ENCODE measurements at places on chromosomes 2 and 18.
A peak's percentile ranks its signal among the peaks of the same experiment; 100 is the strongest.

DNA sequence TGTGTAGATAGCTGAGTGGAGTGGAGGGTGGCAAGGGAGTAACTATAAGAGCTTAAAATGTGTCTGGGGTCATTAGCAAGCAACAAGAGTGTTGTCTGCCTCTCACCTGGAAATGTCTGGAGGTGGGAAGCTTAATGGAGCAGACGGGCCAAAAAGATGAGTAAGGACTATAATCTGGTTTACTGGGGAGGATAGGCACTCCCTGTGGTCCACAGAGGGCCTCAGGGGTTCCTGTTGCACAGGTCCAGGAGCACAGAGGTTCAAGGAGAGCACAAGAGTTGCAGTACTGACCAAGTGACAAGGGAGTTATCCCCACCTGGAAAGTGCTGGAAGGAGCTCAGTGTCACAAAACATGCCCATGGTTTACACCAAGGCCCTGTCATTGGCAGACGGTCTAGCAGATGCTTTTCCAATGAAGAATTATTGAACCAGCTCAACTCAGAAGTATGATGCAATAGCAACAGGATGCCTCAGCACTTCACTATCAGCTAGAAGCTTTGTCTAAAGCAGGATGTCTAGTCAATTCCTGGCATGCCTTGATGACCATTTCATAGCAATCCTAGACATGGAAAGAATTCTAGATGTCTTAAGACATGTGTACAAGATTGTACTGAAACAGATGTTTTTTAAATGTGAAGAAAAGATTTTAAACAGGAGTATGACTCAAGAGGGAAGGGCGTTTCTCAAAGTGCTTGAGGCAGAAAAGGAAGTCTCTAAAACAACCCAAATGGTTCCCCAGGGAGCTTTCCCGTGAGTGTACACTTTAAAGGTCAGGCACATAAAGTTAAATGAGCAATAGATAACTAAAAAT, 62.9 kb upstream of the SERPINE2 start:
- peak; percentile 3 for DNase-seq

GRCh38 chr2:118850901-118851415, 3.5 kb upstream of the EN1 start:
- DNase-seq, result no peak

DNA sequence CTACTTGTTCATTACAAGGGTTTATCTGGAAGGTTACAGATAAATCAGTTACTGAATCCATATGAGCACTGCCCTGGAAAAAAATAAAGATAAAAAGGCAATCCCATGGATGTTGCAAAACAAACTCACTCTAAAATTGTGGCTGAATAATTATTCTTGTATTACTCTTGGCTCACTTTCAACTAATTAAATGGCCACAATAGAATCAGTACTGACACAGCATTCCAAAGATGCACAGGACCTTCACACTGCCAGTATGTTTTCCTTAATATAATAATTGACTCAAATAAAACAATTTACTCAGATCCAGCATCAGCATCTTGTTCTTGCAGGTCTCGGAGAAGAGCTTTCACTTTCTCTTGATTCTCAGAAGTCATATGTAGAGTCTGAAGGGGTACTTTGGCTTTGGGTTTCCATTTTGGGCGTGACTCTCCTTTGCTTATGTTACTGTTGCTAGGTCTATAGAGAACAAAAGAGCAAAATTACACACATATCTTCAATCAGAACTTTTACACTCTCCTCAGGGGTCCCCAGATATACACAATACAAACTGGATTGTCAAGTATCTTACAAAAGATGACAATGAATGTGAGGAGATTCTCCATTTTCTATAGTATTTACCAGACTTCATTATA, 12.6 kb downstream of the DHX57 start:
- peak; percentile 59 for DNase-seq

- no peak for DNase-seq
Measured at GRCh38 chr2:226073496-226074160, 674.1 kb downstream of the NYAP2 start.

DNA sequence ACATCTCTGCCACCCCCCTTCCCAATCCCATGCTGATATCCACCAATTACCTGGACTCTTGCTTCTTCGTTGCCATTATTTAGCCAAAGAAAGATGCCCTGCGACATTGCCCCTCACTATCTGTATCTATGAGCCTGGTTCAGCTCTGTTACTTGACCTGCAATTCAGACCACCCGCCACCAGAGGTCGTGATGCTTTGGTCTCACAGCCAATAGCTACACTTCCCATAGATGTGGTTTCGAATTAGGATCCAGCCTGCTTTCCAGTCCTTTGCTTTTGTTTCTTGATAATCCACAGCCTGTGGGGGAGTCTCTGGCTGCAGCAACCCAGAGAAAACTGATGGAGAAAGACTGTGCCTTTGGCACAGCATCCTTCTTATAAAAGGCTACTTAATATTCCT, 239.4 kb downstream of the KLHL29 start:
- peak; percentile 44 for DNase-seq

DNA sequence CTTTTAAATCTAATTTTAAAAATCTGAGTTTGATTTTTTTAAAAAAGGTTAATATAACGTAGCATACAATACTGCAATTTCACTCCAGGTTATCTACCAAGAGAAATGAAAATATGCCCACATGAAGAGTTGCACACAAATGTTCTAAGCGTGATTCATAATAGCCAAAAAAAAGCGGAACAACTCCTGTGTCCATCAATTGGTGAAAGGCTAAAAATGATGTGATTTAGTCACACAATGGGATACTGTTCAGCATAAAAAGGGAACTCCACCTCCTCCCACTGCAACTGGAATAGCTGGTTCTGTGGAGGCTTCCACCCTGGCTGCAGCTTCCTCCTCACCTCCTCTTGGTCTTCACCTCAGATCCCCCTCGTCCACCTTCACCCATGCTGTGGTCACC, 132.8 kb downstream of the PIK3C3 start:
- no peak for DNase-seq

GRCh38 chr2:37389989-37390765, 45.7 kb downstream of the QPCT start:
- DNase-seq, result peak; percentile 91

DNA sequence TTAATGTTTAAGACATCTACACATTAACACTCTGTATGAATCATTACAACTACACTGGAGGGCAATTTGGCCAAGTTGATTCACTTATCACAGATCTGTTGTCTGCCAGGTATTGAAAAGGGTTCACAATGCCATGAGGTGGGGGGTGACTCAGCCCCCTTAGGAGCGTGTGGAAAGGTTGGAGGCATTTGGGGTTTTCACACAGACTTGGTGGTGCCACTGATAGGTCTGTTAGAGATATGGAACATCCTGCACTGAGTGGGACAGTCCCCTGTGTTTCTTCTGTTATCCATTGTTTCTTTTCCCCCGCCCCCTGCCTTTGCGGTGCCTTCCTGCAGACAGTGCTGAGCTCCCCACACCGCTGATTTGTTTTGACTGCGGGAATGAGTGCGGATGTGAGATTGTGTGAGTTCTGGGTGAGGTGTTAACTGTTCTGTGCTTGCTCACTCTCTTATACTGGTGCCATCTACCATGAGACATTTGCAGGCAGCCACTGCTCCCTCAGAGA, 9.3 kb upstream of the TSN start:
- no peak for DNase-seq

GRCh38 chr2:105387225-105387624, 11.6 kb downstream of the FHL2 start:
- DNase-seq, result no peak

DNA sequence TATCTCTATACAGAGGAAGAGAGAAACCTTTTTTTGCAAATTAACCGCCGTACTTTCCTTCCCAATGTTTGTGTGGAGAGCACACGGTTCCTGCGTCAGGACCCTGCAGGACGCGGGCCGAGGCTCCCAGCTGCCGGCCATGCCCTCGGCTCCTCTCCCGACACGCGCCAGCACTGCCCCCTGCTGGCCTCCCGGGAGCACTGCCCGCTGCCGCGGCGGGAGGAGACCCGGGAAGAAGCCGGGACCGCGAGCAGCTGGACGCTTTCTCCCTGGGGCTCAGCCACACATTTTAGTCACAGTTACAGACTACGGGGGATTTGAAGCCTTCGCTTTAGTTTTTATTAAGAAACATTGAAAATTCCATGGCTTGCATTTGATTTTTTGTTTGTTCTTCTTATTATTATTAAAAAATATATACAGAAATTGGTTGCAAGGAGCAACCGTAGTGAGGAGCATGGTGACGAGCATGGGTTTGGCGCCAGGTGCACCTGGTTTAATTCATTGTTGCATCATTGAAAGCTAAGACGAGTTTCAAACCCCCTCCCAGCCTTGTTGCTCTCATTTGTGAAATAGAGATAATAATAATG, 401.2 kb downstream of the GALR1 start:
- DNase-seq, result peak; percentile 69

- DNase-seq, result peak; percentile 17
Measured at GRCh38 chr2:128754246-128754724, 435.6 kb upstream of the HS6ST1 start.

DNA sequence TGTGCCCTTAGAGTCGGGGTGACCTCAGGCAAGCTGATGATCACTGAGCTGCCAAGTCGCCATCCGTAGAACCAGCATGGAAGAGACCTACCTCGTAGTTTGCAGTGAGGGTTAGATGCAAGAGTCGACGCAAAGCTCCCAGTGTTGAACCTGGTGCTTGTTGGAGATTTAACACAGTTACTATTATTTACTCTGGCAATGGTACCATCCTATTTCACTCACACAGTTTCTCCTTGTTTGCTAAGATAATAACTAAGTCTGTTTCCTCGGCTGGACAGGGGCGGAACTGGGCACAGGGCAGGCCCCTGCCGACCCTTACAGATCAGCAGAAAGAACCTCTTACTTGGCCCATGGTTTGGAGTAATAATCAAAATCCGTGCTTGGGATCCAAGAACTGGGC, 85.5 kb downstream of the ACAA2 start:
- no peak for DNase-seq

DNA sequence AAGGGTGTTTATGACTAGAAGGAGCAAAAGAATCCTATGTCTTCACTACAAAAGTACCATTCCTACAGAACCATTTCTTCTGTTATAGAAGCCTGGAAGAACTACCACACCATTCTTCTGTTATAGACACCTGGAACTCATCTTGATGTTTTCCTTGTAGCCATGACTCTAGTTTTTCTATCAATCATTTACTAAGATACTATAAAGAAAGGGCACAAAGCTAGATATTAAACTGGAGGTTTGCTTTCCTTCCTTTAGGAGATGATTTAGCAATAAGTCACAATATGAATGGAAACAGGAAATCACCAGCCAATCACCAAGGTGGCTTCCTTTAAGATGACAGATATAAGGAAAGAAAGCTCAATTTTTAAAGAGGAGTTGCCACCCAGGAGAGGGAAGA, 100.3 kb upstream of the NEUROD1 start:
- no peak for DNase-seq

DNA sequence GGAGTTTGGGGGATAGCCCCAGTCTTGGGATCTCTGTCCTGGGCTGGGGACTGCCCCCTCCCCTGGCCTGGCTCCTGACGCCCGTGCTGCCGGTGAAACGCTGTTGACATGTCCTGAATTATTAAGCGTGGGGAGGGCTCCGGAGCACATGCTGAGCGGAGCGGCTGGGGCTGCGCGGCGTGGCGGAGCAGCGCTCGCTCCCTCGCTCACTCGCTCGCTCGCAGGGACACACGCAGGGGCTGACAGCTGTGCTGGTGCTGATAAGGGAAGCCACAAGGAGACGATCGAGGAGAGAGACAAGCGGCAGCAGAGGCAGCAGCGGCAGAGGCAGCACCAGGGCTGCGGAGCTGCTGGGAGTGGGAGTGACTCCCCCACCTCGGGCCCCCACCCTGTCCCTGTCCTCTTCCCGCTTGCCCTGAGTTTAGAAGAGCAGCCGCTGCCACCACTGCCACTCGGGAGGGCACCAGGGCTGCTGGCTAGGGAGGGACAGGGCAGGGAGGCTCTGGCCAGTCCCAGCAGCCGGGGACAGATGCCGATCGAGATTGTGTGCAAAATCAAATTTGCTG, at the start of gene ASIC4:
Gene ASIC4 (plus strand): TSS at position 287 of the 566 bp plus-strand sequence. CDS start 243 bp downstream, at position 530.
- DNase-seq, result no peak

GRCh38 chr2:188940171-188940570, 34.0 kb upstream of the COL3A1 start:
- no peak for DNase-seq

DNA sequence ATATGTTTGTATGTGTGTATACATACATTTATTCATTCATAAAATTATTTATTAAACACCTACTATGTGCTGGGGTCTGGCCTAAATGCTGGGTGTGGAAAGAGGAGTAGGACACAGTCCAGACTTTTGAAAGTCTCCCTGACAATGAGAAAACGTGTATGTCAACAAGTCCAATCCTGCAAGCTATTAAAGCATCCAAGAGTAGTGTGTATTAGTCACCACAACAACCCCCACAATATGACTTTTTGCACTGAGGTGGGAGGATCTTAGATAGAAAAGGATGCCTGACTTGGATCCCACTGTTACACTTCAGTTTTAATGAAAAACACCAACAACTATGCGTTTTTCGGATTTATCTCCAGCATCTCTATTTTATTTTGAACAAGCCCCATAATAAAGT, 446.4 kb downstream of the EPHA4 start:
- no peak for DNase-seq

DNA sequence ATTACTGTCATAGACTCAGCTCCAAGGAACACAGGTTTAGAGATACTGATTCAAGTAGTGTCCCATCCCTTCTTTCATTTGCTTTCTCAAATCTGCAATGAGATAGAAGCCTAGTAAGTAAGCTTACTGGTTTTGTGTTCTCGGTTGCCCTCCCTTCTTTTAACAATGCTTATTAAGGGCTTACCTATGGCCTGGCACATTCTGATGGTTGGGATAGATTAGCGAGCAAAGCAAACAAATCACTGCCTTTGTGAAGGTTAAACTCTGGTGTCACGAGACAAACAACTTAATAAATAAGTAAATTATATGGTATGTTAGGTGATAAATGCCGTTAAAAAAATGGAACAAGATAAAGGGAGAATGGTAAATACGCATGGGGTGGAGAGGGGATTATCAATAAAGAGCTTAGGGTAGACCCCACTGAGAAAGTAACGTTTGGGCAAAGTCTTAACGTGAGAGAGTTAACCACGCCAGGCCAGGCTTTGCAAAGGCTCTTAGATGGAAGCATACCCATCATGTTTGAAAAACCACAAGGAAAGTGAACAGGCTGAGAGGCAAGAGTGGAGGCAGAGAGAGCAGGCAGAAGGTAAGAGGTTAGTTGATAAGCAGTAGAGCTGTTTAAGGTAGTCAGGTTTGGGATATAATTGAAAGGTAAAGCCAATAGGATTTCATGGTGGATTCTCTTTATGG, 31.0 kb downstream of the EIF2AK3 start:
- DNase-seq, result no peak

DNA sequence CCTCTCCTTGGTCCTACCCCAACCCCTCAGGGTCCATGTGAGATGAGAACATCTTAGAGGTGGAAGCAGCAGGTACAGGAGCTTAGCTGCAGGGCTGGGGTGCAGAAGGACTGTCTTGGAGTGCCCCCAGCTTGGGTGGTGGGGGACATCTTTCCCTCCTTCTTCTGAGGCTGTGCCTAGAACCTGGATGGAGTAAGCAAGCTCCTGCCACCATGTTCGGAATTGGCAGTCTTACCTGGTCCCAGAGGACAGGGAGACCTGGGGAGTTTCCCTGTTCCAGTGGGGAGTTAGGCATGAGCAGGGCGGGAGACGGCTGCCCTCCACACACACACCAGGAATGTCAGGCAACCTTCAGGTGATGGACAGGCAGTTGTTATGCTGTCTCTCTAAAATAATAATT, 131.0 kb upstream of the COPS8 start:
- DNase-seq, result no peak

All from activated CD4-positive, alpha-beta T cell treated with anti-CD3 and anti-CD28 coated beads, Interleukin-10, Interleukin-2, amounts not matched to agents 100 ng/mL and 50 ng/mL, durations not matched to agents 16 hours and 8 hours (primary cell).